ENCODE measurements at places on chromosomes 7 and 10.

- peak; percentile 16 for DNase-seq
These were observed 323.0 kb downstream of the EXOC4 start for GRCh38 chr7:133575726-133576440.

DNA sequence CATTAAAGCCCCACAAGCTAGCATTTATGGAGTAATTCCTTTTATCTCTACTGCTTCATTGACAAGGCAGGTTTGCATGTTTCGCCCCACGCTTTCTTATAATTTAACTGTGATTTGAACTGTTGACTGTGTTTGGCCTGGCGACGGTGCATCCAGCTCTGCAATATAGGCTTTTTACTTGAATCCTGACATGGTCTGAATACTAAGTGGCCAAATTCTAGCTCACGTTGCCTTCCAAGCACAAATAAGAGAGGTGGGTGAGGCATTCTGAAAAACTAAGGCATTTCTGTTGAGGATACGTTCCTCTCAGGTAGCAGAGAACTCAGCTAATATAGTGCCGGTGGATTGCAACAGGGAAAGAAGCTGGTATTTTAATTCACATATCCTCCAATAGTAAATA is 61.8 kb downstream of the NRP1 start:
- DNase-seq = no peak

GRCh38 chr10:116752563-116752962 is 10.2 kb upstream of the HSPA12A start:
- DNase-seq = no peak

DNA sequence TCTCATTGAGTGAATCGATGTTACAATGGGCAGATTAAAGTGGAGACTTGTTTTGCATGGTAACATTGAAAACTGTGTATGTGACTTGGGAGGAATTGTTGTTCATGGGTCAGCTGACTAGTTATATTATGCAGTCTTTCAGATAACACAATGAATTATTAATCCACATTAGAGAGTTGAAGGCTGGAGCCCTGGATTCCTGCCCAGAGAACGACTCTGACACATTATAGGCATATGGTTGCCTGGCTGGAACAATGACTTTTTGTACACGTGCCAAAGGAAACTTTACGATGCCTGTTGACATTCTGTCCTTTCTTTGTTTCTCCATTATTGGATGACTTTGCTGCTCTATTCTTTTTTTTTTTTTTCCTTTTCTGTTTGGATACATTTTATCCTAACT is 52.3 kb upstream of the TMEM229A start:
- no peak for DNase-seq
